Fibroblast of skin of back (primary cell): ENCODE measurements at places on chromosomes 11 and 22.

GRCh38 chr11:9141186-9141585, 49.8 kb upstream of the SCUBE2 start:
- DNase-seq: no peak

- DNase-seq: peak; percentile 26
Observed at GRCh38 chr11:34359548-34359891, 1.7 kb upstream of the ABTB2 start.

DNA sequence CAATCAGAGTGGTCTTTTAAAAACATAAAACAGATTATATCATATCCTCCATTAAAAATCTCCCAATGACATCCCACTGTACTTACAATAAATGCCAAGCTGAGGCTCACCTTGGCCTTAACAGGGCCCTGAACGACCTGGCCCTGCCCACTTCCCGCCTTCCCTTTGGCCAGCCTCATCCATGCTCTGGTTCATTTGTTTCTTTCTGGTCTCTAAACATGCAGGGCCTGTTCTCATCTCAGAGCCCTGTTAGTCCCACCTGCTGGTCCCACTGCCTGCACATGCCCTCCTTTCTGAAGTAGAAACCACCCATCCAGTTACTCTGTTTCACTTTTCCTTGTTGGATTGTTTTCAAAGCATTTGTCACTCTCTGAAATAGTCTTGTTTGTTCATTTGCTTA, 227.4 kb downstream of the INSC start:
- no peak for DNase-seq

DNA sequence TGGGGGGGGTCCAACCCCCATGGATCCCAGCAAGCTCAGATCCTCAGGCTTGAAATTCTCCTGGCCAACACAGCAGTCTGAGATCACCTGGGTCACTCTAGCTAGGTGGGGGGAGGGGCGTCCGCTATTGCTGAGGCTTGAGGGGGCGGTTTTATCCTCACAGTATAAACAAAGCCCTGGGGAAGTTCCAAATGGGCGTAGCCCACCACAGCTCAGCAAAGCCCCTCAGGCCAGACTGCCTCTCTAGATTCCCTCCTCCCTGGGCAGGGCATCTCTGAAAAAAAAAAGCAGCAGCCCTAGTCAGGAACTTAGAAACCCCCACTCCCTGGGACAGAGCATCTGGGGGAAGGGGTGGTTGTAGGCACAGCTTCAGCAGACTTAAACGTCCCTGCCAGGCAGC, 16.7 kb downstream of the TRPC6 start:
- DNase-seq: no peak

DNA sequence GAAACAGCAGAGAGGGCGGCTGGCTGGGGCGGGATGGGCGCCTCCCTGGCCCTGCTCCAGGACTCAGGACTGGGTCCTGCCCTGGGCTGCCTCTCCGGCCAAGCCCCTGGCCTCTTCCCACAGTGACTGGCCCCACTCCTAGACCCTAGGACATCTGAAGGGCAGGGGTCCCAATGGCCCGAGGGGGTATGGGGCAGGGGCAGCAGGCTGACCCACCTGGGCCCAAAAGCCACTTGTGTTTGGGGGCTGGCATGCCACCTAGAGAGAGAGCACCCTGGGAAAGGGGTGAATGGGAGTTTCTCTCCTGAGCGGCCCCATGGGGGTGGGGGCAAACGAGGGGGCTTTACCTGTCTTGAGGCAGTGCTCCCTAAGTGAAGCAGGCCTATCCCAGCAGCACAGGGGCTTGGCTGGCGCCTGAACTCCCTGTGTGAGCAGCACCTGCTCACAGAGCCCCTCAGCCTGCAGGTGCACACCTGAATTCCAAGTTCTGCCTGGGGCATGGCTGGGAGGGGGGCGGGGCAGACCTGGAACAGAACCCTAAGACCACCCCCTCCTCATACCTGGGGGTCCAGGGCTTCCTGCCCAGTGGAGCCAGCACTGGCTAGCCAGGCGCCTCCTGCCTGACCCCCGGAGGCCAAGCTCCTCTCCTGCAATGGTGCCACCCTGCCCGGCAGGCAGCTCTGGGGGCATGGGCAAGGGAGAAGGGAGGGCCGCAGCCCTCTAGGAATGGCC, 16.9 kb downstream of the DUSP8 start:
- DNase-seq: no peak

DNA sequence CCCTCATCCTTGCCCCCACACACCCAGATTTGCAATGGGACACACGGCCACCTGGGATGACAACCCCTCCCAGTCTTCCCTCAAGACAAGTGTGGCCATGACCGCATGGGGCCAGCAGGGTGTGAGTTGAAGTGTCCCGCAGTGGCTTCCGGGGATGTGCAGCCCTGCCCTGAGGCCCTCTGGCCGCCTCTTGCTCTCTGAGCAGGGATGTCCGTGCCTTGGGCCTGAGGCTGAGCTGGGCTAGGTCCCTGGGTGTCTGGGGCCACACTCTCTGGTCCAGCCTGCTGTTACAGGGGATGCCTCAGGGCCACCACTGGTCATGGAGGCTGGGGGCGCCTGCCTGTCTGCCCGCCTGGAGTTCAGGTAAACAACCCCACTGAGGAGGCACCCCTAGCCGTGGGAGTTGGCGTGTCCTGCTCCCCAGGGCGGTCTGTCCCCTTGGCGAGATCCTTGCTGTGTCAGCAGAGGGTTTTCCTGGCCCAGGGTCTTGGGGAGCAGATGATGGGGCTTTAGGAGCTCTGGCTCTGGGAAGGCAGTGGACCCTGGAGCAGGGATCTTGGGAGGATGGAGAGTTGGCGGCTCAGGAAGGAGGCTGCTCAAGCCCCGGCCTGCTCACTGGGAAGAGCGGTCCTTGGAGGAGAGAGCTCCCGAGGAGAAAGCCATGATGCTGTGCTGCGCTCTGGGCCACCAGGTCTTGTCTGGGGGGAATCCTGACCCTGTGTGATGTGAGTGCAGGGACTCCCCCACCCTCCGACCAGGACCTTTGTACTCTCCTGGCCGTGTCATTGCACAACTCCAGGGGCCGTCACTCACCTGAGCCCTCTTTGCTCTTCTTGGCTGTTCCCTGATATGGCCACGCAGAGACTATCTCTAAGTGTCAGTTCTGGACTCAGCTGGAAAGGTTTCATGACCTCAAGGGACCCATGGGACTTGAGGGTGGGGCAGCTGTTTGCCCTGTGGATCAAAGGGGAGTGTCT, 67.9 kb downstream of the KCNQ1 start:
- DNase-seq: no peak

DNA sequence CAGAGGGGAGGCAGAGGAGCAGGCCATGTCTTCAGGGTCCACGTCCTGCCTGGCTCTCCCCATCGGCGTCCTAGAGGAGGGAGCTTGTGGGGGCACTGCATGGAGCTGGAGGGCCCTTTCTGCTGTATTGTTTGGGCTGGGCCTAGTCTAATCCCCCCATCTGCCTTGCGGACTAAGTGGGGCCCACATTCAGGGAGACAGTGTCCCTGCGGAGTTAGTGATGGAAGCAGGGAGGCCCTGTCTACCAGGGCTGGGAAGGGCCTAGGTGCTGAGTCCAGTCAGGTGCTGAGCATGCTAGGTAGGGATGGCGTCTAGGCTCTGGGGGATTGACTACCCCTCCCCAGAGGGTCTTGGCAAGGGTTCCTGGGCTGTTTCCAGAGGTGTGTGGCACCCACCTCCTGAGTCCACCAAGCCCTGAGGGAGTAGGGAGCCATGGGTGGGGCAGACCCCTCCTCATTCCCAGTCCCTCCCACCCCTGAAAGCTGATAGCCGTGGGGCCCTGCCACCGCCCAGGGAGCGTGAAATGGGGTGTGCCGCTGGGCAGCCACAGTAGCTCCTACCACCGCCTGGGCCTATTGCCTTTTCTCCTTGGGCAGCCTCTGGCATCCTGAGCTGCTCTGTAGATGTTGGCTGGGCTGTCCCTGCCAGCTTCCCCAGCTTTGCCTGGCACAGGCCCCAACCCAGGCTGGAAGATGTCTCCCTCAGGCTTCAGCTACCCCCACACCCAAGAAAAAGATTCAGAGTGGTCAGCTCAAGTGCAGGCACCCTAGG, 1.9 kb upstream of the POLD4 start:
- no peak for DNase-seq

DNA sequence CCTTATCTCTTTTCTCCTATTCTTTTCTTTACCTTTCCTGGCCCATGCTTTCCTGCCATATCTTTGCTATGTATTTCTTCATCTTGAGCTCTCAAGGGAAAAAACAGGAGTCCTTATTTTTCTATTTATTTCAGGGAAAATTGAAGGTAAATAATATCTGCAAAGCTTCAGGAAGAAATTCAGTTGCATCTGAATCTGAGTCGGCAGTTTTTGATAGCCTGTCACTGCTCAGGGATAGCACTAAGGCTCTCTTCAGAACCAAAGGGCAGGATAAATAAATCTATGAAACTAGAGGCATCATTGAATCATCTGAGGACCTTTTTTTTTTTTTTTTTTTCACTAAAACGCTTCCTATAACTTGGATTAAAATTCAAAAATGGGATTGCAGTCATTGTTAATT, 288.9 kb downstream of the TMEM135 start:
- DNase-seq: no peak

- no peak for DNase-seq
Observed at GRCh38 chr11:241634-242033, 4.9 kb downstream of the PSMD13 start.

- peak; percentile 75 for DNase-seq
Observed at GRCh38 chr22:19576460-19577421, 52.5 kb upstream of the CLDN5 start.

GRCh38 chr11:96114178-96115064, 190.5 kb upstream of the MTMR2 start:
- DNase-seq: no peak

DNA sequence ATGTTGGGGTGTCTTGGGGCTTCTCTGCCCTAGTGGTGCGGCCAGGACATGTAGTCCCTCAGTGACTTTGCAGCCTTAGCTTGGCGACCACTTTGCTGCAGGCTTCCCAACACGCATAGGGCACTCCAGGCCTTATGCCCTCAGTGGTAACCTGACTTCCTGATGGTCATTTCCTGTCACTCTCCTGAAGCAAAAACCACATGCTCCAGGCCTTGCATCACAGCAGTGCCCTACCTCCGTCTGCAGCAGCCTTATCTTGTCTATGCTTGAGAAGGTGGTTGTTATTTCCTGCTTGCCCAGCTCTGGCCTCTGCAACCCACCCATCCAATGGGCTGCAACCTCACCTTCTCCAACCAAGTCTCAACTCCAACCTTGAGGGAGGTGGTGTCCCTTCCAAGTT, 33.4 kb upstream of the PISD start:
- DNase-seq: no peak

DNA sequence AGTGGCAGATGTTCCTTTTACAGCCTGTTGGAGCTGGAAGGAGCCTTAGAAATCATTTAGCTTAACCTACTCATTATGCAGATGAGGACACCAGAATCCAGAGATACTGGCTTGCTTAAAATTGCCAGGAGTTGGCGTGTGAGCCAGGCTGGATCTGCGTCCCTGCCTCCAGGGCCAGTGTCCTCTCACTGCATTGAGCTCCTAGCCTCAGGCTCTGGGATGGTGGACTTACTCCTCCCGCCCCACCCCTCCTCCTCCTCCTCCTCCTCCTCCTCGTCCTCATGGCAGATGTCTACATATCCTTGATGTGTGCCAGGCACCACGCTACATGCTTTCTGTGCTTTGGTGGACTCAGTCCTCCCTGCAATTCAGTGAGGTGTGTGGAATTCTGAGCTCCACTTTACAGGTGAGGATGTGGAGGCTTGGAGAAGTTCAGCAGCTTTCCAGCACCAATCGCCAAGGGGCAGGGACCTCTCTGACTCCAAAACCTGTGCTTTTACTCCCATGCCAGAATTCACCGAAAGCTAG, 24.1 kb downstream of the ADAMTS15 start:
- DNase-seq: no peak

DNA sequence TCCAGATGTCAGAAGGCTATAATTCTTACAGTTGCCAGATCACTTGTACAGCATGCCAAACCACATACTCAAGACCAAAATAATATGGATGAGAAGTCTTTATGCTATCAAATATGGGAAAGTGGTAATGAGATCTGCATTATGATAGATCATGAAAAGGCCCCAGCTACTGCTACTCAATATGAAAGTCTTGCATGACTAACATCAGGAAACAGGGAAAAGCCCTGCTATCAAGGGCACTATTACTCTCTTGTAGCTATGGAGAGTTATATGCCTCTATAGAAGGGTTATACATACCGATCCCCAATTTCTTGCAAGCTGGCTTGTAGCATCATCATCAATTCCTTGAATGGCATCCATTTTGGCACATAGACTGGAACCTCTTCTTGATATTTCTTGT, 30.2 kb upstream of the TMPRSS5 start:
- no peak for DNase-seq

- peak; percentile 58 for DNase-seq
Observed at GRCh38 chr22:38017272-38017920, 33.0 kb upstream of the SOX10 start.
